ENCODE measurements at places on chromosomes 3 and 15.

DNA sequence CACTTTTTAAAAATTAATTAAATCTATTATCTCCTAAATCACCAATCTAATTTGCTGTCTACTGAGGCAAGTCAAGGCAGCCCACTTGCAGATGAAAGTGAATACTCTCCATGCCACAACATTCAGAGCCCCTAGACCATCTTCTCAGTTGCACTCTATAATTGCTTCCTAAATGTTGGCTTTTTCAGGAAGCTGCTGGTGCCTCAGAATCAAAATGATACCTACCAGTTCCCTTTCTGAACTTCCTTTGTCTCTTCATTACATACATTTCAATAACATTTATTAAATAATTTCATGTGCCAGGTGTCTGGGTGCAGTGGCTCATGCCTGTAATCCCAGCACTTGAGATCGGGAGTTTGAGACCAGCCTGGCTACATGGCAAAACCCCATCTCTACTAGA lies 124.1 kb downstream of the SERPINI1 start:
- DNase-seq, result no peak
- H3K27ac ChIP-seq, result no peak overlapping the region
- no peaks in the 10 kb centered on the region for H3K36me3 ChIP-seq
- H3K27me3 ChIP-seq, result no peaks in the 10 kb centered on the region
- H3K4me3 ChIP-seq, result no peak overlapping the region
- H3K4me1 ChIP-seq, result no peaks in the 10 kb centered on the region

- H3K36me3 ChIP-seq, result no peaks in the 10 kb centered on the region
- DNase-seq, result no peak
- no peak overlapping the region for H3K27ac ChIP-seq
- H3K4me3 ChIP-seq, result no peak overlapping the region
These were observed 320.3 kb upstream of the TGFBR2 start for GRCh38 chr3:30286007-30286669.

DNA sequence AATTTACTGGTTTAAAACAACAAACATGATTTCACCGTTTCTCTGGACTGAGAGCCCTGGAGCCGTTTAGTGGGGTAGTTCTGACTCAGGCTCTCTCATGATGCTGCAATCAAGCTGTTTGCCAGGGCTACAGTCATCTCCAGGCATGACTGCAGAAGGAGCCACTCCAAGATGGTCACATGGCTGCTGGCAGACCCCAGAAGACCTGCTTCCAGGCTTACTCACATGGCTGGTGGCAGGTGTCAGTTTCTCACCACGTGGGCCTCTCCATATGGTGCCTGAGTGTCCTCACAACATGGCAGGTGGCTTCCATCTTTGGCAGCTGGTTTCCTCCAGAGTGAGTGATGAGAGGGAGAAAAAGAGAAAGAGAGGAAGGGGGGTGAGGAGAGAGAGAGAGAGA lies 378.3 kb upstream of the RGMA start:
- no peaks in the 10 kb centered on the region for H3K4me1 ChIP-seq
- no peaks in the 10 kb centered on the region for H3K36me3 ChIP-seq
- no peak overlapping the region for H3K4me3 ChIP-seq

- H3K4me3 ChIP-seq, result no peak overlapping the region
- H3K27me3 ChIP-seq, result peaks cover 7% of the 10 kb centered on the region
- no peaks in the 10 kb centered on the region for H3K4me1 ChIP-seq
- no peak for DNase-seq
- H3K36me3 ChIP-seq, result no peaks in the 10 kb centered on the region
- no peak overlapping the region for H3K27ac ChIP-seq
These were observed 21.6 kb downstream of the CCDC80 start for GRCh38 chr3:112619295-112619694.

DNA sequence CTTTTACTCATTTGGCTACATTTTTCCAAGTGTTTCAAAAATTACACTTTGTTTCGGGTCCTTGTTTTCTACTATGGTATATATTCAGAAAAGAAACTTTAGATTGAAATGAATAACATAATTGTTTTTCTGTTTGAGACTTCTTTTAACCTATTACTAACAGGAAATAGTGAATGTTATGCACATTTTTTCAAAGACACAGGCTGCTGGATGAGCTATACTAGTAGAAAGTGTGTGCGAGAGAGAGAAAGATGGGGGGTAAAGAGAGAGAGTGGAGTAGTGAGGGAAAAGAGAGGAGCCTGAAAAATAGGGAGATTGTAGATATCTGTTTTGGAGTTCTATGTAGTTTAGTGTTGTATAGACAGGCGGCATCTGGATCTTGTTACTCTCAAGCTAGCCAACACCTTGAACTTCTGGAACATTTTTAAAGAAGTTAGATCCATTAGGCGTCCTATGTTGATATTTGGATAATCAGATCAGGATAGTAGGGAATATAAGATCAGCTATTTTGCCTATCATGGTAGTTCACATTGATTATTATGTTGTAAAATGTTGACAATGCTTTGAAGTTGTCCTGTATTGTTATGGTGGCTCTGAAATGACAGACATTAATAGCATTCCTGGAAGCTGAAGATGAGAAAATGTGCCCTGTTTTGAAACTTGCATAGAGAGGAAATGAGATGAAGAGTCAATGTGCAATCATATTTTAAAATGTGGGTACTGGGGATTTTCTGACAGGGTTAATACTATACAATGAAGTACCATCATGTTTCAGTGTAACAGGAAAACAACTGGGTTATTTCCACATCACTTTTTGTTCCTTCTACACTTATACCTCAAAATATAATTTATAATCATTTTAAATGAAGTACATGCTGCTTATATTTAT lies 2.6 kb downstream of the RBMS3 start:
- no peak overlapping the region for H3K27ac ChIP-seq
- DNase-seq, result no peak
- no peaks in the 10 kb centered on the region for H3K36me3 ChIP-seq
- peaks cover 10% of the 10 kb centered on the region for H3K27me3 ChIP-seq

DNA sequence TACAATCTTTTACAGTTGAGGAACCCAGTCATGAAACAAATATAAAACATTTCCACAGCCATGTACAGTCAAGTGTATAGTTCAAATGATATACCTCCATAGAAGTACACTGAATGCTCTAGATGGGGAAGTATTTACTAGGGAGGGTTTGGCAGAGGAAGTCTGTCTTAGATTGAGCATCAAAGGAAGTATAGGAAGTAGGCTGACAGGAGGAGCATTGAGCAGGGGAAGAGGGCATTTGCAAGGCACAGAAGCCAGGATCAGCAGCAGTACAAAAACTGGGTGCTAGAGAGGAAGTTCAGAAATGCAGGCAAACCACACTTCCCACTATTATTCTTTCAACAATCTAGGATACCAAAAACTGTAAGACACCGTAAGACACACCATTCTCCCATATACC lies 122.6 kb downstream of the ANO10 start:
- H3K27me3 ChIP-seq, result peaks cover 4% of the 10 kb centered on the region
- DNase-seq, result no peak
- H3K27ac ChIP-seq, result no peak overlapping the region
- no peak overlapping the region for H3K4me3 ChIP-seq
- H3K36me3 ChIP-seq, result peaks cover 1% of the 10 kb centered on the region

GRCh38 chr15:42691308-42691707 lies 45.6 kb downstream of the CDAN1 start:
- no peak overlapping the region for H3K4me3 ChIP-seq
- no peaks in the 10 kb centered on the region for H3K36me3 ChIP-seq
- H3K27me3 ChIP-seq, result no peaks in the 10 kb centered on the region

DNA sequence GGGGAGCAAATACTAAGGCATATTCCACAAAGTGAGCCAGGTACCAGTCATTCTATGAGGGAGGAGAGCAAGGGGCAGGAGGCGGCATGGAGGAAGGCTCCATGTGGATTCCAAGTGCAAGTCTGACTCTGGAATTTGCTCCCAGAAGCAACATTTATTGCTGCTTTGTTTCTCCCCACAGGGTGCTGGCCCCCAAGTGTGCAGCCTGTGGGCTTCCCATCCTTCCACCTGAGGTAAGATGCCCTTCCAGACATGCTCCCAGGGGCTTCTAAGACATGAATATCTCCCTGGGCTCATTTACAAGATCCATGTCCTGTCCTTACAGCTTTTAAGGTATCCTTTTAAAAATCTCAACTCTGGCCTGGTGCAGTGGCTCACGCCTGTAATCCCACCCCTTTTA lies 15.9 kb upstream of the SACM1L start:
- H3K27me3 ChIP-seq, result no peaks in the 10 kb centered on the region
- H3K27ac ChIP-seq, result peak overlapping the region; percentile 19
- peaks cover 40% of the 10 kb centered on the region for H3K4me1 ChIP-seq
- no peak for DNase-seq

- peaks cover 48% of the 10 kb centered on the region for H3K36me3 ChIP-seq
- no peak for DNase-seq
- peaks cover 54% of the 10 kb centered on the region for H3K4me1 ChIP-seq
- no peaks in the 10 kb centered on the region for H3K27me3 ChIP-seq
- no peak overlapping the region for H3K27ac ChIP-seq
These were observed 5.2 kb downstream of the NKTR start for GRCh38 chr3:42605546-42606173.

DNA sequence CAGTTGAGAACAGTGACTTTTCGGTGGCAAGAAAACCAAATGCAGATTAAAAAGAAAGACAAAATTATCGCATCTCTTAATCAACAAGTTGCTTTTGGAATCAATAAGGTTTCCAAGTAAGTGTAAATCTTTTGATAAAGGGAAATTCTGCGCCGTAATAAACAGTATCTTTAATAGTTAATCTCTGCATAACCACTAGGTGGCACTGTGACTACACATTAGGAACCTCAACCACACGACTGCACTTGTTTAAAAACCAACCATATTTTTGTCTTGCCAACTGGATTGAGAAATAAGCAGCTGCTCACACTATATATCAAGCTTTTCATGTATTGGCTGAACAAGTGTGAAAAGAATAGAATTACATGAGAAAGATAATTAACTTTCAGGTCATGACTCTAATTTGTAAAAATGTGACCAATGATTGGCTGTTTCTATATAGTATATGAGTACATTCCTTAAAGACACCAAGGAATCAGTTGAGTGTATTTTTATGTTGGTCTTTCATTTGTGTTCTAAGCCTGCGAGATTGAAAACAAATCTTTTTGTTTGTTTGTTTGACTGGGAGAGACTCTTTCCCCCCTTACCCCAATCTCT lies 72.7 kb downstream of the DZIP3 start:
- no peak overlapping the region for H3K4me3 ChIP-seq
- no peak overlapping the region for H3K27ac ChIP-seq

GRCh38 chr3:133895208-133896001 lies at the start of gene RAB6B:
Gene RAB6B, minus strand, starts transcription at chr3:133895882. Its CDS starts 416 bp downstream, at chr3:133895466.
- H3K36me3 ChIP-seq, result no peaks in the 10 kb centered on the region
- peaks cover 58% of the 10 kb centered on the region for H3K27me3 ChIP-seq
- H3K4me1 ChIP-seq, result peaks cover 3% of the 10 kb centered on the region
- DNase-seq, result no peak
- H3K27ac ChIP-seq, result no peak within 1 kb of the TSS

GRCh38 chr15:66845266-66845785 lies 143.3 kb downstream of the SMAD6 start:
- no peaks in the 10 kb centered on the region for H3K36me3 ChIP-seq
- no peak overlapping the region for H3K4me3 ChIP-seq
- no peak overlapping the region for H3K27ac ChIP-seq
- peaks cover 2% of the 10 kb centered on the region for H3K4me1 ChIP-seq
- peaks cover 46% of the 10 kb centered on the region for H3K27me3 ChIP-seq
- no peak for DNase-seq

GRCh38 chr3:46527239-46527638 lies 29.5 kb downstream of the RTP3 start:
- DNase-seq, result no peak
- no peak overlapping the region for H3K27ac ChIP-seq
- H3K4me1 ChIP-seq, result no peaks in the 10 kb centered on the region
- H3K27me3 ChIP-seq, result peaks cover 11% of the 10 kb centered on the region

GRCh38 chr3:157115069-157116006 lies 44.6 kb downstream of the CCNL1 start:
- no peak overlapping the region for H3K4me3 ChIP-seq
- H3K27me3 ChIP-seq, result peaks cover 11% of the 10 kb centered on the region
- DNase-seq, result no peak
- no peak overlapping the region for H3K27ac ChIP-seq
- H3K4me1 ChIP-seq, result peaks cover 15% of the 10 kb centered on the region
- H3K36me3 ChIP-seq, result peaks cover 8% of the 10 kb centered on the region

GRCh38 chr3:78737988-78738387 lies 1029.8 kb downstream of the ROBO1 start:
- H3K27ac ChIP-seq, result no peak overlapping the region
- DNase-seq, result no peak
- no peak overlapping the region for H3K4me3 ChIP-seq

DNA sequence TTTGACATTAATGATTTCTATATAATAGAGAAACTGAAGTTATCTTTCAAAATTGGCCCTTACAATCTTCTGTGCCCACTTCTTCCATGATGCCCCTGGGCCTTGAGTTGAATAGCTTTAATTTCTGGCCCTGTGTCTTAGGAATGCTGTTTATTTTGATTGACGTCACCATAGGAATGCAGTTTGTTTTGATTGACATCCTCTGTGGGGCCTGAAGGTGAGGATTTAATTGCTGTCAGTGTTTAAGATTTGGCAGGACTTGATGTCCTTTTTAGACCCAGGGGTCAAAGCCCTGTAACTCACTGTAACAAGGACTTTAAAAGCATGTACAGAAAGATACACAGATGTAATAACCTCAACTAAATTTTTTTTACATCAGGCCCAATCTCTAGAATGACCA lies 83.3 kb downstream of the GLDN start:
- no peak overlapping the region for H3K4me3 ChIP-seq
- H3K27ac ChIP-seq, result no peak overlapping the region
- no peaks in the 10 kb centered on the region for H3K36me3 ChIP-seq

DNA sequence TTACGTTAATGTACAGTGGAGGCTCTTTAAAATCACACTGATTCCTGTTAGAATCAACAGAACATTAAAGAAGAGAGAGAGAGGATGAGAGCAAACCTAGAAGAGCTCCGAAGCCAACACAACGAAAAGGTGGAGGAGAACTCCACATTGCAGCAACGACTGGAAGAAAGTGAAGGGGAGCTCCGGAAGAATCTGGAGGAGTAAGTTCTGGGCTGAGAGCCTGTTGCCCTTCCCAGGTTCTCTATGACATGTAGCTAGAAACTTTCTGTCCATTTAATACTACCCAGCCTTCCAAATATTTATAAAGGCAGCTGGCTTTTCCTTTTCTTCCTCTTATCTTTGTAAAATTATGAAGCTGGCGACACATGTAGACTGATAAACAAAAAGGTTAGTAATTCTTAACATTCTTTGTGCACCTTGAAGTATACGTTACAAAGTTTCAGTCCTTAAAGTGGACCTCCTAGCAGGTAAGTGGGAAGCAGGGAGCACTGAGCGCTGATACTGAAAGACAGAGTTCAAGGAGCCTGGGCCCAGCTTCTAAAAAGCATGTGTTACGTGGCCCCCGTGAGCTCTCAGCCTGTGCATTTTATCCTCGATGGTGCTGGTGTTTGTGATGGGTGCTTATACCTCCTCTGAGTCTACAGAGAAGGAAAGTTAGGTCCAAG lies 75.9 kb downstream of the CGNL1 start:
- peaks cover 26% of the 10 kb centered on the region for H3K27me3 ChIP-seq
- no peaks in the 10 kb centered on the region for H3K4me1 ChIP-seq
- H3K4me3 ChIP-seq, result no peak overlapping the region
- no peak for DNase-seq
- no peak overlapping the region for H3K27ac ChIP-seq

DNA sequence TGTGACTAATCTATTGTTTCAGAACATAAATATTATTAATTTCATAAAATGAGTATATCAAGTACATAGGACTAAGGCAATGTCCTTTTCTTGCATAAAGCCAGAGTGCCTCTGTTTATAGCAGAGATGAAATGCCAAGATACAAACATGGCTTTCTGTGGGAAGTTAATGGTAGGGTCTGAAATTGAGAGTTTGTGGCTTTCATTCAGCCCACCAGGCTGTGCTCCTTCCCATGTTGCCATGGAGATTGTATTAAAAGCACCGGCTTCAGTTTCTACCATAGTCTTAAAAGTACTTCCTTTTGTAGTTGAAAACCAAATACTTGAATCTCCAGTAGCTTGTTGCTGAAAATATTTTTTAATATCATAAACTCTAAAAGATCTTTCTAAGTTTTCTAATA lies 114.0 kb downstream of the LRRC28 start:
- H3K27ac ChIP-seq, result no peak overlapping the region
- DNase-seq, result no peak
- H3K27me3 ChIP-seq, result no peaks in the 10 kb centered on the region
- H3K36me3 ChIP-seq, result peaks cover 33% of the 10 kb centered on the region
- no peak overlapping the region for H3K4me3 ChIP-seq

All from activated CD4-positive, alpha-beta T cell treated with anti-CD3 and anti-CD28 coated beads, Interleukin-2, amount 10 ng/mL, durations not matched to agents 7 days and 5 days (primary cell).